Cardiac ventricle fibroblast (primary cell): ENCODE measurements at places on chromosomes 3 and 15. TPM values are rescaled to one million over a fixed set of nuclear protein-coding genes. Genes with fewer than 3 reads are reported as not detected.

CPN2 gene
- total RNA-seq, result not detected in 2 replicates

SPTBN5 gene
- under 0.01 and 0.10 TPM in 2 replicates for total RNA-seq

TJP1 gene
- total RNA-seq, result 27.7 and 28.8 TPM in 2 replicates

OR5K2 gene
- not detected in 2 replicates for total RNA-seq

ADAMTS17 gene
- total RNA-seq, result 0.31 and 0.49 TPM in 2 replicates
